ENCODE measurements at places on chromosomes 2 and 18.

- DNase-seq: no peak
These were observed 11.8 kb upstream of the MYL12A start for GRCh38 chr18:3235846-3236245.

GRCh38 chr18:78753240-78753639, 226.4 kb upstream of the SALL3 start:
- DNase-seq: no peak

- DNase-seq: no peak
These were observed 19.1 kb upstream of the RAB11FIP5 start for GRCh38 chr2:73131807-73132206.

DNA sequence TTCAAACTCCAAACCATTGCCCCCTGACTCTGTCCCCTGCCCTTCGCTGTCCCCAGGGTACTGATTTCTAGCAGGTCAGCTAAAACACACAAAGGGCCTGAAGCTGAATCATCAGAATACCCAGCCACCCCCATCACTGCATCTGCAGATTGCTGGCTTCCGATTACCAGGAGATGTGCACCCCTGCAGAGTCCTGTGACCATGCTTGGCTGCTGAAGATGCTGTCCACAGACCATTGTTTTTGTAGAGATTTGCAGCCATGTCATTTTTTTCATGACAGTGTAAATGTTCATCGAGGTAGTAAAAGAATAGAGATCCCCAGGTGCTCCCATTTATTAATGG, 463.3 kb downstream of the STK39 start:
- no peak for DNase-seq

- DNase-seq: no peak
These were observed 152.9 kb upstream of the DNMT3A start for GRCh38 chr2:25494616-25495015.

DNA sequence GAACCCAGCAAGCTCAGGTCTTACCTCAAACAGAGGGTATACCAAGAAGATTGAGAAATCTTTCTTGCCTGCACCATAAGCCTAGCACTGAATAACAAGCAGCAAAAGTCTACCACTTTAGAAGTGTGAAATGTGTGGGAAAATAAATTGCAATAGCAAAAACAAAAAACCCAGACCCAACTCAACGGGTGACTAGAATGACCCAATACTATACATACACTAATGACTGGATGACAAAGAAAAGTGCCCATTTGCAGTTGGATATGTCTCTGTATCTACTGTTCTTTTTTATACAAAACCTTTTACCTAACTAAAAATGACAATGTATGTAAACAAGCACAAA, 950.6 kb downstream of the TRIB2 start:
- no peak for DNase-seq

GRCh38 chr2:121088251-121089165, 196.5 kb downstream of the TFCP2L1 start:
- DNase-seq: no peak

GRCh38 chr18:44392933-44393332, 287.8 kb upstream of the SETBP1 start:
- DNase-seq: no peak

GRCh38 chr2:19675856-19676460, 225.8 kb downstream of the TTC32 start:
- no peak for DNase-seq

- DNase-seq: no peak
These were observed 16.2 kb downstream of the AFF3 start for GRCh38 chr2:100126201-100126600.

DNA sequence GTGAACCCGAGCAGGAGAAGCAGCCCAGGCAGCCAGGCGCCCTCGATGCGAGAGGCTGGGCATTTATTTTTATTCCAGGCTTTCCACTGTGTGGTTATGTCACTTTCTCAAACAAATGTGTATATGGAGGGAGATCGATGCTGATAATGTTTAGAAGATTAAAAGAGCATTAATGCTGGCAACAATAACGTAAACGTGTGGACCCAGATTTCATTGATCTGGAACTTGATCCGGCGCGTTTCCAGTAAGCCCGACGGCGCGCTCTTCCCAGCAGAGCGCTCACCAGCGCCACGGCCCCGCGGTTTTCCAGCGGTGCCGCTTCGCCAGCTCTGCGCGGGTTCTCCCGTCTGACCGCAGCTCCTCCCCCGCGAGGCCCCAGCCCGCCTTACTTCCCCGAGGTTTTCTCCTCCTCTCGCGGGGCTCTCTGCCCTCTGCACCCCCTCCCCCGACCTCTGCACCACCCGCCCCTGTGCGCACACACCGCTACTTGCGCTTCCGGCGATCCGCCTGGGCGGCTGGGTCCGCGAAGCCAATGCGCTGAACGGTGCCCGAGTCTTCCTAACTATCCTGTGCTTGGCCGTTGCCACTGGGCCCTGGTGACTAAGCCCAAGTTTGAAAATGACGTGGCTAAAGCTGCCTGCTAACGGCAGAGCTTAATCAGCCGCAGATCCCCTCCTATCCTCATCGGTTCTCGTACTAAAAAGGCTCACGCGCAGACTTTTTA, 6.1 kb downstream of the ONECUT2 start:
- DNase-seq: no peak

DNA sequence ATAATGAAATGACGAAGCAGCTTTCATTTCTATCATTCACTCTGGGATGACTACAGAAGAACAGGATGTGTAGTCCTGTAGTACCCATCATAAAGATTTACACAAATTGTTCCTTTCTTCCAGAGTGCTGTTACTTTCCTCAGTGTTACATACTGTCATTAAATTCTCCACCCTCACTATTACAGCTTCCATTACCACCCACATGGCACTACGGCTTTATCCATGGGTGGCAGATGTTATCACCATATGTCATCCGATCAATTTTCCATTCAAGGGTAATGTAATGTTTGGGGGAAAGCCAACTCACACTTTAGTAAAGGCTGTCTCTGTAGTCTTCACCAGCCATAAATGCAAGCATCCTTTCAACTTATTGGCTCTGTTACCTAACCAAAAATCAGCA, 7.1 kb upstream of the CSRNP3 start:
- DNase-seq: no peak

- no peak for DNase-seq
These were observed 20.5 kb downstream of the MLPH start for GRCh38 chr2:237507512-237507911.

DNA sequence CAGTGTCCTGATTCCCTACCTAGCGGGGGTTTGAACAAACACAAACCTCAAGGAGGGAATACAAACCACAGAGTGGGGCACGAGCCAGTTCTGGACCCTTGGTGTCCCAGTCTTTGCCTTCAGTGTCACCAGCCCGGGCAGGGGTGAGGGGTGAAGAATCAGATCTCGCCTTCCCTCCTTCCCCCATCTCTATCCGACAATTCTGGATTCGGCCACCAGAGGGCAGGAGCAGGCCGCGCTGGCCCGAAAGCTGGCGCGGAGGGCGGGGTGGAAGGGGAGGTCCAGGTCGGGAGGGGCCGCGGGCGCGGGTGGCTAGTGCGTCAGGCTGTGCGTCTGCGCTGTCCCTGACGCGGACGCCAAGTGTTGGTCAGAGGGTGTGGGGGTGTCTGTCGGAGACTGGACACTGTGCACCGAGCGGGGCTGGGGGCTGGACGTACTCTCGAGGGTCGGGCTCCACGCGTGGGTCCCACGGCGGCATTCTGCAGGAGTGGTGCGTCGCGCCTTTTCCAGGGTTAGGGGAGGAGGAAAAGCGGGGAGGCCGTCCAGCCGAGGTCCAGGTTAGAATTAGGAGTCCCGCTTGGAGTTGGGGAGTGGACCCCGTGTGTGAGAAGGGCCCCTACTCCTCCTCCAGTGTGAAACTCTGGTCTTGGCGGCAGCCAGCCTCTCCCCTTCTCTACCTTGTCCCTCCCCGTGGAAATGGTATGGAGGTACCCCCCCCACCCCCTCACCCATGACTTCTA, 2.9 kb upstream of the CRYBA2 start:
- peak; percentile 94 for DNase-seq

GRCh38 chr2:65291216-65292105, 63.8 kb downstream of the ACTR2 start:
- DNase-seq: no peak

DNA sequence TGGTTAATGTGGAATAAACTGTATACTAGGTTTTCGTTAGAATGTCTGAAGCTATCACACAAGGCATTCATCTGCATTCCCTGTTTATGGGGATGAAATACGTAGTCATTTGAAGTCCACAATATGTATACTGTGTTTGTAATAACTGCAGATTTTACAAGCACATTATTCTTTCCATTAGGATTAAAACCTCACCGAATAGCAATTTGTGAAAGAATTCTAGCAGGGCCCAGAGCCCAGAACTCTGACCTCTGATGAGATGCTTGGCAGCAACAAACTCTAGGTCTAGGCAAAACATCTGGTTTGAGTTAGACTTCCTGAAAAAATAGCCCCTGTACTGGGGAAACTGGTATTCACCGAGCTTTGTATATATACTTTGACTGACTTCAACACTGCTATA, 158.2 kb downstream of the SRBD1 start:
- no peak for DNase-seq

GRCh38 chr18:52481116-52481515, 141.1 kb downstream of the DCC start:
- no peak for DNase-seq

- no peak for DNase-seq
These were observed 22.6 kb downstream of the ROCK2 start for GRCh38 chr2:11321847-11322246.

DNA sequence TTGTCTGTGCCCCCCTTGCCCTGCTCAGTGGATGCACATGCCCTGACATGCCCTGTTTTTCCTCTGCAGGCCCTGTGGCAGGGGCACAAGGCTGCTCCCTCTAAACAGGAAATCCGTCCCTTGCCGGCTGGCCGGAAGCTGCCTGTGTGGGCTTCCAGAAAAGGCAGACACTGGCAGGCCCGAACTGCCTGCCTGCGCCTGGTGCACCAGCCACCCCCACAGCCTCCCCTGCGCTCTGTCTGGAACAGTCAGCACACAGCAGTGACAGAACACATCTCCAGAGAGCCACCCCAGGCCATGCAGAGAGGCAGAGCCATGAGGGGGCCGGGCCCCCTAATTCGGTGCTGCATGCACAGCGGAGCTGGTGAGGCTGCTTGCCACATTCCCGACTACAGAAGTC, 33.5 kb downstream of the LOXHD1 start:
- DNase-seq: no peak

DNA sequence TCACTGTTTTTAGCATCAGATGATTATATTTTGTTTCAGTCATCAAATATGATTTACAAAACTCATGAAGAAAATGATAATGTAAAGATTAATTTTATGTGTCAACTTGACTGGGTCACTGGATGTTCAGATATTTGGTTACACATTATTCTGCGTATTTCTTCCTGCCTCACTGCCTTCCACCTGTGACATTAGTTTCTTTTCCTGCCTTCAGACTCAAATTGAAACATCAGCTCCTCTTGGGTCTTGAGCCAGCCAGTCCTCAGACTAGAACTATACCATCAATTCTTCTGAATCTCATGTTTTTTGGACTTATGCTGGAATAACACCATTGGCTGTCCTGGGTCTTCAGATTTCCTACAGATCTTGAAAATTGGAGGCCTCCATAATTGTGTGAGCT, 96.7 kb downstream of the ZNF385B start:
- no peak for DNase-seq

DNA sequence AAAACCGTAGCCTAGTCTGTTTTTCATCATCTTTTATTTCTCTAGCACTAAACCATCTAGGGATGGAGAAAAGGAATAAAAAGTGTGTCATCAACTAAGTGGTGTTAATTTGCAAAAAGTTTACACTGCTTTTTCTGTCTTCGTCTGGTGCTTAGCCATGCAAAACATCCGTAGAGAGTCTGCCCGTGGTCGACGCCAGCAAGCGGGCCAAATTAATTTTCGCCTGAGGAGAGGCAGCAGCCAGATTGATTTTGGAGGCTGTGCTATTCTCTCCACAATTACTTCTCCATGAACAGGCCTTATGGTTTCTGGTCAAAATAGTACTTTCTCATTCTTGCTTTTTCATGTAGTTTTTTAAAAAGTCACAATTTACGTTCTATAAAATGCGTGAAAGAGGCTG, 46.3 kb downstream of the TNFRSF11A start:
- no peak for DNase-seq

- peak; percentile 29 for DNase-seq
These were observed 226.2 kb upstream of the ZSWIM2 start for GRCh38 chr2:187075199-187075635.

- no peak for DNase-seq
These were observed 76.6 kb upstream of the ARL5A start for GRCh38 chr2:151904807-151905206.

GRCh38 chr2:95296880-95297487, at the start of gene KCNIP3:
KCNIP3 (plus strand) TSS chr2:95297347; CDS start chr2:95297439, 92 bp downstream.
- DNase-seq: no peak

DNA sequence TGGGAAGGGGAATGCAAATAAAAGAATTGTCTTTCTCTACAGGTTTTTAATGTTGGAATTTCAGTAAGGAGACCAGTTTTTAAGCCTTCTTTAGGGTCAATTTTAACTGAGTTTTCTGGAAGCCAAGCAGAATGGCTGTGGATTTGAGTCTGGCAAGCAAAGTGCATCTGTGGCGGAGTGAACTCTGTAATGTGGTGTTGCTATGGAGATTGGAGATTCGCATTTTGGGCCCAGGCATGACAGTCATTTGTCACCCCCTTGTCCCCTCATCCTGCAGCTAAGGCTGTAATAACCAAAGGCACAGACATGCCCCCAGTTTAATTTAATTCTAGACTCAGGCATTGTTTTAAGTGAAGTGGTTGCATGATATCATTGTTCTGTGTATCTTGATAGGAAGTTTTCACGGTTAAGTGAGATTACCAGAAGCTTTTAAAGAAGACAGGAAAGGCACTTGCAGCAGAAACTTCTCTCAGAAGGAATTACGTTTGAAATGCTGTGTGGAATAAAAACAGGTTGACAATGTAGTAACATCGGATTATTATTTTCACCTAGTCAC, 30.6 kb downstream of the ARMC9 start:
- no peak for DNase-seq

DNA sequence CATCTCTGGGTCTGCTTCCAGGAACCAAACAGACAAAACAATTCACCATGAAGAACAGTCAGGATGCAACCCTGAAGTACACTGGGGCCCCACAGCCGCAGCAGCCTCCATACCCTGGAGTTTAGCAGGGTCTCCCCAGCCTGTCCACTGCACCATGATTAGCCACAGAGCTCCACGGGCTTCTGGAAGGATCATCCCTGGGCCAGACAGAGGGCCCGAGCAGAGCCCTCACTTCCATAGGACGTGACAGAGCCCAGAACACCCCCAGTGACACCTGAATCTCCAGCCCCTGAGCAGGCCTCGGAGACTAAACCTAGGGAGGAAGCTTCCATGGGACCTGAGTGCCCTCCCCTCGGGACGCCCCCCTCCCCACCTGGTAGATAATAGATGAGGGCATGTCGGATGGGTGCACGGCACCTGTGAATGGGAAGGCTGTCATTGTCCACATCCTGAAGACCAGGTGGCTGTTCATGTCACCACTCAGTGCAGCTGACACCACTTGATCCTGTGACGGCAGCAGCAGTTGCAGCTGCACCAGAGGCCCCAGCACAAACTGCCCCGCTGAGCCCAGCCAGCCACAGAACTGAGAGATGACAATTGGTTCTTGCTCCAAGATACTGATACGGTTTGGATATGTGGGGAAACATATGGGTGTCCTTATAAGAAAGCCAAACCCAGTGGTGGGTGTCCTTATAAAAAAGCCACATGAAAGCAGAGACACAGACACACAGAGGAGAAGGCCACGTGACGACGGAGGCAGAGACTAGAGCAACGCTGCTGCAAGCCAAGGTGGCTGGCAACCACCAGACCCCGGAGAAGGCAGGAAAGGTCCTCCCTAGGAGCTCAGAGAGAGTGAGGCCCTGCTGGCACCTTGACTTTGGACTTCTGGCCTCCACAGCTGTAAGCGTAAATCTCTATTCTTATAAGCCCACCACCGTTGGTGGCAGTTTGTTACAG, 23.2 kb downstream of the KIF1A start:
- DNase-seq: no peak

GRCh38 chr18:59423259-59423658, 64.2 kb upstream of the LMAN1 start:
- no peak for DNase-seq

Data from adrenal gland (tissue), 19 donors.